Left ventricle myocardium inferior (tissue), 1 donor: ENCODE measurements at places on chromosomes 7 and 10. TPM values are rescaled to one million over a fixed set of nuclear protein-coding genes. Genes with fewer than 3 reads are reported as not detected.

DNA sequence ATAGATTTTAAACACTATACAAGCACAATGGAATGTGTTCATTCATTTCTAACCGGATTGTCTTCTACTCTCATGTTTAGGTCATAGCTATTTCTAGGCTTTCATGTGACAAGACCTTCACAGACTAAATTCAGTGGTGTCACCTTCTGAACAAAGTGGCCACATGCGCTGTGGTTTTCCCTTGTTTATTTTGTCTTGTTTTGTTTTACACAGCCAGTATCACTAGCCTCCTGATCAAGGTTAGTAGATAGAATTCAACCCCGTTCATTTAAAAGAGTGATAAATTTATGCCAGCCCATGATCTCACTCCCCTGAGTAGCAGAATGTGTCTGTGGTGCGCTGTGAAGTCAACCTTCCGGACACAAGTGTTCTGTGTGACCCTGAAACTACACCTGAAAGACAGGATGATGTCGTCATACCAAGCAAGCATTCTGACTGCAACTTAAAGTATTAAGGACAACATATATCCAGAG, 209.1 kb downstream of the CREB5 start:
- no peak for DNase-seq

GRCh38 chr7:120927454-120928103, 23.0 kb upstream of the ING3 start:
- DNase-seq, result no peak

The LRRC18 gene
- total RNA-seq, result not detected

DNA sequence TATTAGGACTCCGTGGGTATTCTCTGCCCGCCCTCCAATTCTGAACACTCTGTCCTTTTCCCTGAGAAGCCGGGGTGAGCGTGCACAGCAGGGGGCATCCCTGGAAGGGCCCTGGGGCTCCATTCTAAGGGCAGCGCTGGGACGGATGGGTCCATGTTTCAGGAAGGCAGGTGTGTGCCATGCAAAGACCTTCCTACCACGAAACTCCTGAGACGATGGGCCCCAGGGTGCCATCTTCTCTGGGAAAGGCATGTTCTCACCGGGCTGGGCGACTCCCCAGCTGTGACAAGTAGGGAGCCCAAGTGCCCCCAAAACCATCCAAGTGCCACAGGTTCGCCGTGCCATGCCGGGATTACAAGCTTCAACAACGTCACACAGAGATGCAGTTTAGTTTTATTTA, 256.7 kb downstream of the DNAJB6 start:
- no peak for DNase-seq

The PRR15 gene
- not detected for total RNA-seq

GRCh38 chr10:72720814-72721660, 29.1 kb downstream of the MCU start:
- DNase-seq, result no peak

- no peak for DNase-seq
Observed at GRCh38 chr7:102843850-102844249, 69.0 kb upstream of the LRRC17 start.

DNA sequence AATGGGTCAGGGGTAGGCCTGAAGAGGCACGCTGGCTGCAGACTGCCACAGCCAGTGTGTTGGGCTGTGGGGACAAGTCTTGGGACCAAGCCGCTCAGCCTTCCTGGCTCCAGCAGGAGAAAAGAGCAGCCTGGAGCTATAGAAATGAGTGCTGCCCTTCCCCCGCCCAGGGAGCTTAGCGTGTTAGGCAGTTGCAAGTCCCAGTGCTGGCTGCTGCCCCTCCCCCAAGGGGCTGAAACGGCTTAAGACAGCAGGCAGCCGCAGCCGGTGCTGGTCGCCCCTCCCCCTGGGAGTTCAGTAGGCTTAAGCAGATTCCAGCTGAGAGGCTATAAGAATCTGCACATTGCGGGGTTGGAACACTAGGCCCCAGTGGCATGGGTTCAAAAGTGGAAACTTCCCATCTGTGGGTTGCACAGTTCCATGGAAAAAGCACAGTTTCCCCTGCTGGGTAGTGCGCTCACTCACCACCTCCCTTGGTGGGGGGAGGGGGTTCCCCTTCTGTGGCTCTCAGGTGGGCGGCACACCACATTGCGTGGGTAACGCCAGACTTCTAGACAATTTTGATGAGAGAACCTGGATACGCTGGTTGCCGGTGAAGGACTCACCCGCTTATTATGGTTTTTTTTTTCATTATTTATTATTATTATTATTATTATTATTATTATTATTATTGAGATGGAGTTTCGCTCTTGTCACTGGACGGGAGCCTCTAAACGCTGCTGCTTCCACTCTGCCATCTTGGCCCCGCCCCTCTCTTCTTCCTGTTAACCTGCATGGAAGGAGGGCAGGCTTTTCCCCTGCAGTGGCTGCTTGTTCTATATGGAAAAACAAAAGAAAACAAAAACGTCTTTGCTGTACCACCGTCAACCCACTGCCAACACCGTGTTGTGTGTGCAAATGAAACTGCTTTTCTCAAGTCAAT, 151.1 kb downstream of the CXCL12 start:
- DNase-seq, result peak; percentile 68

DNA sequence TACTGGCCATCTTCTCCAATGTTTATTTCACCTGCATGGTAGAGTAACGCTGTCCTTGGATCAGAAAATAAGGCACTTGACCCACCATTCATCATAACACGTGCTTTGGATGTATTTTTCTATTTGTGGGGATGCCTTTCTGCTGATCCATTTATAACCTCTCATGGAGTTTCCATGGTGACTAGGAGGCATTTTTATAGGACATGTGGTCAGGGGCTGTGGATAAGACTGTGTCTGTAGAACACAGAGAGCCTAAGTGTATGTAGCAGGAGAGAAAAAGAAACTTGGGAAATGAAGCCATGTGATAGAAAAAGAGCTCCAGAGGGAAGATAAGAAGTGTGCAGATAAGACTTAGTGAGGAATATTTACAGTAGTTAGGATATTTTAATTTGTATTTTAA, 184.2 kb downstream of the POU6F2 start:
- DNase-seq, result no peak

DNA sequence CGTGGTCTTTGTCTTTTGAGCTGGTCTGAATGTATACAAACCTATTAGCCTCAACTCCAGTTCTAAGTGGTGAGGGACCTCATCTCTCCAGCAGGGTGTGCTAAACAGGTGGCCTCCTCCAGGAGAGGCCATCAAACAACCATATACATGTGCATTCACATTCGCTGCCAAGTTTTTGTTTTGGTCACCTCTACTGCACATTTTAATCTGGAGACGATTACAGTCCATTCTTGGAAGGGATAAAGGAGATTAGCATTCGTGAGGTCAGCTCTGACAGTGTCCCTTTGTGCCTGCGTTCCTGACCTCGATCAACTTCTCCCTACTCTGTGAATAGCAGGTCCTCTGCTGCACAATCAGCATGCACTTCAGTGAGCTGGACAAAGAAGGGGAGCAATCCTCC, 60.8 kb downstream of the RHOBTB1 start:
- no peak for DNase-seq

The MUC3A gene
- 0.19 TPM for total RNA-seq

- no peak for DNase-seq
Observed at GRCh38 chr7:151261529-151261928, 13.0 kb upstream of the SMARCD3 start.

GRCh38 chr10:10824591-10825148, 193.0 kb upstream of the CELF2 start:
- DNase-seq, result no peak

The FAM25G gene
- not detected for total RNA-seq

The CCDC3 gene
- 5.8 TPM for total RNA-seq

The SCIN gene
- total RNA-seq, result not detected

The CADPS2 gene
- 11.9 TPM for total RNA-seq

GRCh38 chr10:92810934-92811532, 37.3 kb upstream of the EXOC6 start:
- DNase-seq, result no peak

DNA sequence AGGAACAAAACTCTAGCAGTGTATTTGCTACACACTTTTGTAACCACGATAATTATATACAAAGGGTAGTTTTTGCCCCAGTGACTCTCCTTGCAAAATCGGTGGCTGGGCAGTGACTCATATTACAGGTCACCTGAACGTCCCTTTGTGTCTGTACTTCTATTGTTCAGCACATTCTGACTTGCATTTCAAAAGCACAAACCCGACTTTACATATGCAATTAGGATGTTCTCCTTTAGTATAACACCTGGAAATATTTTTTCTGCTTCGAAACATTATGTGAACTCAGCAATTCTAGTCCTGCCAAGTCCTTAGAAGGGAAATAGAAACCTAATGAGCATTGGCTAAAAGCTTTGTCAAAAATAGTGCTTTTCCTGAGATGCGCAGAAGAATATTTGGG, 6.0 kb downstream of the PRR15 start:
- no peak for DNase-seq

GRCh38 chr7:136857573-136857972, 10.9 kb upstream of the CHRM2 start:
- DNase-seq, result no peak

- DNase-seq, result no peak
Observed at GRCh38 chr10:21359202-21359601, 166.3 kb downstream of the SKIDA1 start.

The UNCX gene
- total RNA-seq, result not detected

- DNase-seq, result no peak
Observed at GRCh38 chr7:134686786-134687185, 40.1 kb downstream of the BPGM start.

The SFRP4 gene
- 2.1 TPM for total RNA-seq

DNA sequence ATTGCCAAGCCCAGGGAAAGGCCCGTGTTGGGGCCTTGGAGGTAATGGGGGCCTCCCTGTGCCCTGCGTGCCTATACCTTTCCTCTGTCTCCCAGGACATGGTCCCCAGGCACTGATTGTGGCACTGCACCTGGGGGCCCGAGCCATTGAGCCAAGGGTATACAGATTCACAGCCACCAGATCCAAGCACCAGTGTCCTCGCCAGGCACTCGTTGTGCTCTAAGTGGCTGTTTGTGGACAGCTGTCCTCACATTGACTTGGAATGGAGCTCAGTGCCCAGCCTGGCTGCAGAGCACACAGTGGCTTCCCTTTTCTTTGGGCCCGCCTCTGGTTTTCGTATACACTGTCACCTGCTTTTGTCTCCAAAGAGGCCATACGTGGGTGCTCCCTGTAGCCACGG, 72.0 kb upstream of the BTBD16 start:
- peak; percentile 60 for DNase-seq

DNA sequence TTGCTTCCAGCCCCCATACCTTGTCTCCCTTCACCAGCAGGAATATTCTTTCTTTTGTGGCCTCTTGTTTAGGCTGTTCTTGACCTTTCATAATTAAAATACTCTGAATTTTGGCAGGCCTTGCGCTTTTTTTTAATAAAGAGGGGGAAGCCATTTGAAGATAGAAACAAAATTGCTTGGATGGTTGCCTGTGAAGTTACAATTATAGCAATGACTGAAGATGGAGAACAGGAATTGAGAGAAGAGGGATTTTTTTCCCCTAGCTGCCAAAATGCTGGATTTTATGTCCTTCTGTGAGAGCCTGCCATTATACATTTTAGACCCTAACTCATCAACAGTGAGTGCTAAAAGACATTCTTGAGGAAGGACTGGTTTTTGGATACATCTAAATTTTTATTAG, 24.8 kb downstream of the FGFBP3 start:
- no peak for DNase-seq

The STOX1 gene
- 0.33 TPM for total RNA-seq

DNA sequence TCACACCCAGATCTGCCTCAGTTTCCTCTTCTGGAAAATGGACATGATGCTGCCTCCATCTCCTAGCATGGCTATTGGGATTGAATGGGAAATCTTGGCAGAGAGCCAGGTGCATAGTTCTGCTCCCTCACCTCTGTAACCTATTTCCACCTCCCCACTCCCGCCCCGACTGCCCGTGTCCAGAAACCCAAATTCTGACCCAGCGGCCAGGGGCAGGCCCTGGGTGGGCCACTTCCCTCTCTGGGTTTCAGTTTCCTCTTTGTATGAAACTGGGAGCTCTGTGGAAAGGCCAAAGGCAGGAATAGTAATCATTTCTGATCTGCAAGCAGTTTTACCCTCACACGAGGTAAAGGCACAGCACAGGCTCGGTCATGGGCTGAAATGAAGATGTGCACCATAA, 74.1 kb upstream of the DUSP5 start:
- peak; percentile 32 for DNase-seq

DNA sequence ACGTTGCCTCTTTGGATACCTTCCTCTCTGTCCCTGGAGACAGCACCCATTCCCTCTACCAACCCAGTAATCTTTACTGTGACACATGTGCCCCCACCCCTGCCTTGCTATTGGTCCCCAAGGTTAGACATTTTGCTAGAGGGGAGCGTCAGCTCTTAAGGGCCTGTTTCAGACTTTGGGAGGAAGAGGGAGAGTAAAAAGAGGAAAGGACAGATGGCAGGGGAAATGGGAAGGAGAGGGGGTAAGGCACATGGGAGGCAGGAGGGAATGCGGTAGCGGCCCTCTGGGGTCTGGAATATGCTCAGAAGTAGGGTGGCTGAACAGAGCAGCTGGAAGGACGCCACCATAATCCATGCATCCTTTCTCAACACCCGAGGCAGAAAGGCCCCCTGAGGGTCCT, 12.2 kb downstream of the BLNK start:
- no peak for DNase-seq

DNA sequence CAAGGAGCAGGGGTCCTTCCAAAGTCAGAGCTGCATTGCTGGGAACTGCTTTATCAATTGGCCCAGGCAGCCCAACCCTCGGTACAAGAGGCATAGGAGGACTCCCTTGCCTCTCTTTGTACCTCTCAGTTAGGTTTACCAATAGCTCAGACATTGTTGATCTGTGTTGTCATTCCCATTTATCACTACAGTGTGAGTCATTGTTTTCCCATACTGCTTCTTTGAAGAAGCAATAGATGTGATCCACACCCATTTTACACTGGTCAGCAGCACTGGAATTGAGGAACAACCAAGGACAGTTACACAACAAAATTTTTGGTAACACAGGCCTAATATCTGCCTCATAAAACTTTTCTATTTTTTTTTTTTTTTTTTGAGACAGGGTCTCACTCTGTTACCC, 307.2 kb downstream of the SNX13 start:
- DNase-seq, result no peak

GRCh38 chr7:21524680-21525079, 18.2 kb upstream of the DNAH11 start:
- no peak for DNase-seq
